ENCODE measurements at places on chromosomes 2 and 18.

GRCh38 chr2:673016-673415 lies 4.2 kb downstream of the TMEM18 start:
- ATAC-seq = no peak

GRCh38 chr2:30096451-30096850 lies 50.4 kb upstream of the YPEL5 start:
- ATAC-seq = no peak

DNA sequence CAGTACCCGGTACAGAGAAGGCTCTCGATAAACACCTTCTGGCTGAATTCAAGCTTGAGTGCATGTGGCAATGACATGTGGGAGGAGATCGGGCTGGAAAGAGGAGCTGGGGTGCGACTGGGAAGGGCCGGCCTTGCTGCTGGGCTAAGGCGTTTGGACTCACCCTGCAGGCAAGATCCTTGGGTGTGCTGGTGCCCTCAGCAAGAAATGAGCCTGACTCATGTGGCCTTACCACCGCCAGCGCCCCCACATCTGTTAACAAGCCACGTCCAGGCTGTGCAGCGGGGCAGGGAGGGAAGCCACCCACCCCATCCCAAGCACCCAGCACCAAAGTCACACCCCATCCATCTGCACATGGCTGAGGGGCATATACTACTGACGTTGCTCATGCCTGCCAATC lies 1.3 kb downstream of the HS1BP3 start:
- ATAC-seq = no peak

- ATAC-seq = no peak
These were observed 13.7 kb downstream of the GEMIN6 start for GRCh38 chr2:38791744-38792143.

GRCh38 chr18:13629841-13630715 lies 96.3 kb downstream of the FAM210A start:
- ATAC-seq = peak; percentile 86

DNA sequence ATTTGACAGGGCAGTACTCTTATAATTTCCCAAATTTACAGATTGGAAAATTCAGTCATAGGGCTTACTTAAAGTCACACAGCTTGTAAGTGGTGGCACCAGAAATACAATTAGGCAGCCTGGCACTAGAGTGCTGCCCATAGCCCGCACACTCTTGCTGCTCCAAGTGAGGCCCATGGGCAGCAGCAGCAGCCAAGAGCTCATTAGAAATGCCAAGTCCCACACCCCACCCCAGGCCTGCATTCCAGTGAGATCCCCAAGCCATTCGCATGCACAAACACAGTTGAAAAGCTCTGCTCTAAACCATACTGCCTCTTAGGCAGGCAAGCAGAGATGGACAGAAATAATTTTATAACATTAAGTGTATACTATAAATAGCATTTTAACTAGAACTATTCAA lies 379.3 kb upstream of the PKDCC start:
- no peak for ATAC-seq

- ATAC-seq = no peak
These were observed 948.8 kb downstream of the SOCS6 start for GRCh38 chr18:71237641-71238040.

- ATAC-seq = no peak
These were observed 389.5 kb upstream of the TNP1 start for GRCh38 chr2:217249121-217250012.

DNA sequence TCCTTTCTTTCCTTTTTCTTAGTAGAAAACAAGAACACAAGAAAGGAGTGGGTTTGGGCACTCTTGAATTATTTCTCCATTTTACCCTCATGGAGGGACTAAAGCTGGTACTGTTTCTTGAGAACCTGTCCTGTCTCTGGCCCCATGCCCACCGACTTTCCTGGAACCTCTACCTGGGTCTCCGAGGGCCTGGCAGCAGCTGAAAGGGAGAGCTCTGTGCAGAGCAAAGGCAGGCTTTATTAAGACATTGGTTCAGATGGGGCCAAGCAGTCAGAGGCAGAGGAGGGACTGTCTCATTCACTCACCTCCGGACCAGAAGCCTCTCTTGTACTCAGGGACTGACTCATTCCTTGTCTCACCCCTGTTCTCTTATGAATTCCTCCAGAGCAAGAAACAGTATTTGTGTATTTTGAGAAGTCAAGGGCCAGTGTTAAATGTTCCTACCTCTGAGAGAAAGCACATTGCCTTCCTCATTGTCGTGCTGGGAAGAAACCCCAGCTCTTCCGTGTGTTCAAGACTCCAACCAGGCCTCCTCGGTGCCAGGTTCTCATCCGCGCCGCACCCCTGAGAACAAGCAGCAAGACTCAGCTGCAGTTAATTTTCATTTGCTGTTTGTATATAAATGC lies 201.9 kb upstream of the NT5C1B start:
- no peak for ATAC-seq

GRCh38 chr2:237633061-237633561 lies 5.7 kb downstream of the LRRFIP1 start:
- ATAC-seq = no peak

DNA sequence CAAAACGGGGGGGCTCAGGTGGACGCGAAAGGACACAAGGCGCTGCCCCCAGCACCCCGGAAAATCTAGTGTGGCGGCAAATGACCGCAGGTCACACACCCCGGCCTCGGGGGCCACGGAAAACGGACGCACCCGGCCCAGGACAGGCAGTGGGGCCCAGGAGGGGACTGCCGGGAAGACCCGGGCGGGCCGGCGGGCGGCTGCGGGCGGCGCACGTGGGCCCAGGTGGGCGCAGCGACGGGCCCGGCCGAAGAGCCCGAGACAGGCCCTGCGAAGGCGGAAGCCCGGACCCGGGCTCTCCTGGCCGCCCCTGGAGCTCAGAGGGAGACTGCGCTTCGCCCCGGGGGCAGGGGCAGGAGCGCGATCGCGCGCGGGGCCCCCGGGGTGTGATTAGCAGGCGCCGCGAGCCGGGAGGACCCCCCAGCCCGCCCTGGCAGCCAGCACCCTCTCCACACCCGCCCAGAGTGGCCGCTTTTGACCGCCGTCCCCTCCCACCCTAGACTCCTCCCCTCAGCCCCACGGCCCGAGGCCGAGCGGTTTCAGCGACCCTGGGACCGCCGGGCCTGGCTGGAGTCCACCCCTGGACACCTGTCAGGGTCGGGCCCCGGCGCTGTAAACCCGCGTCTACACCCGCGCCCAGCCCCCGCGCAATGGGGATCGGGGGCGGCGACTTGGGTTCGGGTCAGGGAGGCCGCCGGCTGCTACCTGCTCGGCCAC lies 773 bp downstream of the MBP start:
- ATAC-seq = peak; percentile 30

DNA sequence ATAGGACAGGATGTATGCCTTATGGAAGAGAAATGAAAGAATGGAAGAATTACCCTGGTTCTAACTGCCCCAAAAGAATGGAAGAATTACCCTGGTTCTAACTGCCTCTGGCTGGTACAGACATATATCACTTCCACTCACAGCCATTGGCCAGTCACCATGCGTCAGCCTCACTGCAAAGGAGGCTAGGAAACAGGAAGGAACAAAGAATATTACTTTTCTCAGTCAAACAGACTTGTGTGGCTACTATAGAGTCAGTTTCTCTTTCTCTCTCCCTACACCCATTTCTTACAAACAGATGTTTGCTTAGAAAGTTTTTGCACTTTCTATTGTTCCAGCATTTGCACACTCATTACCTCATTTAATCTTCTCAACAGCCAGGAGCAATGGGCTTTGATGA lies 1111.1 kb upstream of the KLHL29 start:
- no peak for ATAC-seq

GRCh38 chr18:63676526-63677323 lies 15.0 kb upstream of the SERPINB3 start:
- ATAC-seq = no peak

DNA sequence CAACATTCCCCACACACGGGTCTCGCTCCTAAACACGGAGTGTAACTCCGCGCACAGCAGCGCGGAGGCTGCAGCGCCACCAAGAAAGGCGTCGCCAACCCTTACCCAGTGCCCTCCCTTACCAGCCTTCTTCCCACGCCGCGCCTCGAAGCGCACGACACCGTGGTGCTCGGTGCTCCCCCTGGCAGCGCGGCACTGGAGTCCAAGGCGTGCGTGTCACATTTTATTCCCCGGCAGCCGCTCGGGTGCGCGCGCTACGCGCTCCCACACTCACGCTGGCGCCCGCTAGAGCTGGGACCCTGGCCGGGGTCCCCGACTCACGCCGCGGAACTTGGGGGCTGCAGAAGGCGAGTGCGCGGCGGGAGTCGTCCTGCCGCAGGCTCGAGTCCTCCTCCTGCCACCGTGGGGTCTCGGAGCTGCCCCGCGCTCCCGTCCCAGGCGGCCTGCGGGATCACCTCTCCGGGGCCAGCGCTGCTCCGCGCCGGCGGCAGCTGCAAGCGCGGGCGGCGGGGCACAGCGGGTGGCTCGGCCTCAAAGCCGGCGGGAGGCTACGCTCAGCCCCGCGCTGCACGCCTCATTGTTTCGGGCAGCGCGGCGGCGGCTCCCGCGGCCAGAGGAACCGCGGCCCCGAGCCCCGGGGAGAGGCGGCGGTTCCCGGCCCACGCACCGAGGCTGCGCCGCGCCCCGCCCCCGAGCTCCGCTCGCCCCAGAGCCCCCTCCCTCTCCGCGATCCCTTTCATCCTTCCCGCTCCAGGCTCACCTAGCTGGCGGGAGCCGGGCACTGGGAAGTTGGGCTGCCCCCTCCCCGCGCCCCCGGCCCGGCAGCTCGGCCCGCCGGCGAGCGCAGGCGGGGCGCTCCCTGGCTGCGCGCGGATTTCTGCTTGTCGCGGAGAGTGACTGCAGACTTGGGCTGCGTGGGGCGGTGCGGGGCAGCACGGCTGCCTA lies at the start of gene ST6GAL2:
ST6GAL2 (minus strand) TSS at position 197 of the 945 bp plus-strand sequence. CDS start 42,190 bp downstream, outside the sequence.
- no peak for ATAC-seq

DNA sequence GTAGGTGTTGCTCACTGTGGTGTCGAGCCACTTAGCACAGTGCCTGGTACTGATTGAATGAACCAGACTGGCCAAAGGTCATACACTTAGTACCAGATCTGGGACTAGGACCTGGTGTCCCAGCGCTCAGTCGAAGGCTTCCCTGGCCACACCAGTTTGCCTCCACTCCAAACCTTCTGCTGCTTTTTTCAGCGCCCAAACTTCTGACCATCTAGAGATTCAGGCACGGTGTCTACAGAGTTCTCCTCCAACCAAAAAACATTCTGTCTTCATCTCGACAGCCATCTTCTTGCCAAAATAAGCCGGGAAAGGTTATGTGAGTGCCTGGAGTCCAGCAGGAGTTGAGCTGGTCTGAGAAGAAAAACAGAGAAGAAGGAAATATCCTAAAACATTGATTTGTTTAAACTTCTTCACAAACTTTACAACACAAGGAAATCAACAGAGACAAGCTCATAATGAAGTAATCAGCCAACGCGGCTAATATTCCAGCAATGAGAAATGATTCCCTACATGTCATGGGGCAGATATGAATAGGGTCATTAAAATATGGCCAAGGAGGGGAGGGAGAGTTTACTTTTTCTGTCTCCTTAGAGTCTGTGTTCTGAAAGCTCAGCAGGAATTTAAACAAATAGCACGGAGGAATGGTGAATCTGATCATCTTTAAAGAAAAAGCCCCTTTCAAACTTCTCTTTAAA lies 2.3 kb upstream of the GLI2 start:
- ATAC-seq = no peak

DNA sequence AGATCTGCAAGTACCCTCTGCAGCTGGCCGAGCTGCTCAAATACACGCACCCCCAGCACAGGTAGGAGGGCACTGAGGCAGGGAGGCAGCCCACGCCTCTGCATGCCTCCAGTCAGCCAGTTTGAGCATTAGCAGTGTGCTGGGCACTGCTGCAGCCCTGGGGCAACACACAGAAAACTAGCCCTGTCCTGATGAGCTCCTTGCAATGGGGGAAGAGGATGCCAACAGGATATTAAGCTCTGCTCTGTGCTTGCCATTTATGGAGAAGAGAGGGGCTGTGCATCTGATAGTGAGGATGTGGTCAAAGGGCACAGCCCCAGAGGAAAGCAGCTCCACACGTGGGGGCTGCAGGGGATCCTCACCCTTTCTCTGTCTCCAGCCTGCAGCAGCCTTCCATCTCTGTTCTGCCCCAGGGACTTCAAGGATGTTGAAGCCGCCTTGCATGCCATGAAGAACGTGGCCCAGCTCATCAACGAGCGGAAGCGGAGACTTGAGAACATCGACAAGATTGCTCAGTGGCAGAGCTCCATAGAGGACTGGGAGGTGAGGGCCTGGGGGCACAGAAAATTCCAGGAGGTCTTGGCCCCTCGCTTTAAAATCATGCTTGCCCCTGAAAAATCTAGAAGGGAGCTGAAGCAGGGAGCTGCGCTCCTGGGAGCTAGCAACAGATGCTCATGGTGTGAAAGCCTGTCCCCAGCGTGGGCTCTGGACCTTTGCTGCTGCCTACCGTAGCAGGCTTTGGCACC lies 51.7 kb downstream of the FAM168B start:
- ATAC-seq = no peak

DNA sequence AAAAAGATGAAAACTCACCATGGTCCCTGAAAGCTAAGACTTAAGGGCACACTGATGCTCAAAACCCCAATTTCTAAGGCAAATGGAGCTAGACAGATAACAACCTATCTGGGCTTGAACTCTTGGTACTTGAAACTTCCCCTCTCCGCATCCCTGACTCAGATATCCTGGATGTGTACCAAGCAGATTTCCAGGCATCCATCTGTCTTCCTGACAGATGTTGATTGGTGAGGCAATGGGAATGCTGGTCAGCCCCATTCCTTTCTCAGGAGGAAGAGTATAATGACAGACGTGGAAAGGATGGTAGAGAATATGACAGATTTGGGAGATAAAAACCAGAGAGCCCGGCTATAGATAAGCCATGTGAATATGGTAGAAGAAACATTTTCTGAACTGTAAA lies 69.2 kb downstream of the ADD2 start:
- no peak for ATAC-seq

DNA sequence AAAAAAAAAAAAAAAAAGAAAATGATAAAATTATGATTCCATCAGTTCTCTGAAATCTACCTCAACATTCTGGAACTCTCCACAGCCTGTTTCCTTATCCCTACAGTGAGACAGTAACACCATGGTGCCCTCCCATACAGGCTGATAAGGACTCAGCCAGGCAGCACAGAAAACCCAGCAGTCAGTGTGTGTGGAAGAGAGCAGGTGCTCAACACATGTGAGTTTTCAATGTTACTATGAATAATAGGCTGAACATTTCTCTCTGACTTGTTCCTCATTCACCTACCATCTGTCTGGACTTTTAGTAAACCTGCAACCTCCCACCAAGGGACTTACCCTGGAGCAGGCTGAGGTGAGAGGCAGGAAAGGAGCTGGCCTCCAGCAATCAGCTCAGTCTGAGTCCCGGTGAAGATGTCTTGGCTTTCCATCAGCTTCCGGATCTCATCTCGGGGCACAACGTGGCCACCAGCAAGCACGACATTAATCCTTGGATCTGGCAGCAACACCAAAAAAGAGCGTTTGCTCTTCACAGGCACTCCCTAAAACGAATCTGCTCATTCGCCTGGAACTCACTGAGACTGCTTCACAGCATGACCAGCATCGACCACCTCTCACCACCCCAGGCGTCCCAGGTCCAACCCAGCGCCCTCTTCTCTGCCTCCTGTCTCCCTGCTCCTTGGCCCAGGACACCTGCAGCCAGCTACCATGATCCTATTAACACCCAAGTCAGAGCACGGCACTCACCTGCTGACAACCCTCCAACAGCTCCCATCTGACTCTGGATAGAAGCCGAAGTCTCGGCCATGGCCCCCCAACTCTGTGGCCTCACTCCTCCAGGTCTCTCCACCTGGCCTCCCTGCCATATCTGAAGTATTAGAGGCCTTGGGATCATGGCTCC lies 16.5 kb downstream of the PASK start:
- no peak for ATAC-seq

- no peak for ATAC-seq
These were observed 65.2 kb downstream of the CMPK2 start for GRCh38 chr2:6800553-6800952.

Data from activated CD4-positive, CD25-positive, alpha-beta regulatory T cell treated with anti-CD3 and anti-CD28 coated beads, Interleukin-2, amount 50 U/mL, for 24 hours (primary cell).